ENCODE measurements at places on chromosomes 5 and 9. TPM values are rescaled to one million over a fixed set of nuclear protein-coding genes. Genes with fewer than 3 reads are reported as not detected.

DNA sequence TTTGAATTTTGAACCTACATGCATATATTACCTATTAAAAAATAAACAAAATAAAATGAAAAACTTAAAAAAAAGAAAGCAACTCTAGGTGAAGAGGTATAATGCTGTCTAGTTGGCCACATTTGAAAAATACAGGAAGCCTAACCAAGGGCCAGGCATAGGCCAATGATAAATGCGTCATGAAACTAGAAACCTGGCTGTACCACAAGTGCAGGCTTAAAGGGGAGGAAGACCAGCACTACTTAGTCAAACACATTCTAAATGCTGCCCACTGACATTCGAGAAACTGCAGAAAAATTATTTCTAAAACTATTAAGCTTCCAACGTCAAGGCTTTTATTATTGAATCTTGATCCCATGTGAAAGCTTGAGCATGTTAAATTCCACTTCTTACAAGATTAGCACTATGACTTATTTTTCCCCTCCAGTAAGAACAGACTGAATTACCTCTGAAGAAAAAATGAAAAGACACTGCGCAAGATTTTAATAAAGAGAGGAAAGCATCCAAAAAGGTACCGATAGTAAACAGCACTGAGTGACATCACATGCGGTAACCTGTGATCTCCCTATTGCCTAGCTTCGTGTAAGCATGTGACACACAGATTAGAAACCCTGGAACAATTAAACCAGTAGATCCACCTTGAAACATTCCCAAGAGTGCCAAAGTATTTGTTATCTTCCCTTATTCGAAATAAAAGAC lies 16.2 kb downstream of the CDC14B start:
- peak; percentile 60 for DNase-seq

FAM151B gene
- polyA plus RNA-seq: 4.9 TPM

TSSK1B gene
- not detected for polyA plus RNA-seq

DNA sequence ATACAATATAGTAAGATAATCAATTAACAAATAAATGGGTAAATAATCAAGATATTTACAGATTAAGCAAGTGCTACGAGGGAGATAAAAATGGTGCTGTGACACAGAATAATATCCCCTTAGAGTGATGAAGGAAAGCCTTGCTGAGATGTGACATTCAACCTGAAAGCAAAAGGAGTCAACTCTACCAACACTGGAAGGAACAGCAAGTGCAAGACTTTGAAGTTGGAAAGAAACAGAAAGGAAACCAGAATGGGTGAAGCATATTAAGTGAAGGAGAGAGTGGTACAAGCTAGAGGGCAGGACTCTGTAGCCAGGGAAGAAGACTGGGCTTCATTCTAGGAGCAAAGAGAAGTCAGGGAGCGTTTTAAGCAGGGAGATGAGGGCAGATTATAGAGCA lies 12.2 kb upstream of the MEGF9 start:
- DNase-seq: no peak

GRCh38 chr5:173825215-173825865 lies 62.8 kb upstream of the CPEB4 start:
- DNase-seq: no peak

TRIM14 gene
- polyA plus RNA-seq: 16.3 TPM

DBH gene
- polyA plus RNA-seq: not detected

LHX6 gene
- 0.09 TPM for polyA plus RNA-seq

- DNase-seq: no peak
Observed at GRCh38 chr5:67315082-67315989, 118.7 kb upstream of the CD180 start.

PRKAA1 gene
- 85.4 TPM for polyA plus RNA-seq
